Stimulated activated CD4-positive, alpha-beta T cell treated with anti-CD3 and anti-CD28 coated beads, TNF-alpha, amount 100 ng/mL, for 1 hour (primary cell): ENCODE measurements at places on chromosomes 11 and 22.

DNA sequence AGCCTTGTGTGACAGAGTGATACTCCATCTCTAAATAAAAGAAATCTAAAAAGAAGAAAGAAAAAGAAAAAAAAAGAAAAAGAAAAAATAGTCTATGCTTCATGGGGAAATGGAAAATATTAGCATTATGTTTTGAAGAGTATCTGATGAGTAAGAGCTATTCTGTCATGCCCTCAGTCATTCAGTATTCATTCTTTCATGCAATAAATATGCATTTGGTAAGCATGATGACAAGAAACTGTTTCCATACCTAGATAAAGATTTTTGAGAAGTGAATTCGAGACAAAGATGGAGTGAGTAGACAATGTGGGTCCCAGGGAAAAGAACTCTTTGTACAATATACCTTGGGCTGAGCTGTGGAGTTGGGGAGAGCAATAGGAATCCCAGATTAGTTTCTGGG, 6.2 kb upstream of the IFTAP start:
- DNase-seq = no peak

DNA sequence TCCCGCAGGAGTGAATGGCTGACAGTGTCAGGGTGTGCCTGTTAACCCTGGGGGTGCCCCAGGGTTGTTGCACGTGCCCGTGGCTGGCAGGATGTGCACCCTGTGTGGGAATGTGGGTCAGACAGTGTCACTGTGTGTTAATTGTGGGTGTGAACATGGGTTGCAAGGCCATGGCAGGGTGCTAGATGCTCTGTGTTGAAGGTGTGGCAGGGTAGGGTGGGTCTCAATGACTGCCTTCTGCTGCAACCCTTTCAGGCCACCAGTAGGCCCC, 8.3 kb downstream of the RIN1 start:
- DNase-seq = no peak

DNA sequence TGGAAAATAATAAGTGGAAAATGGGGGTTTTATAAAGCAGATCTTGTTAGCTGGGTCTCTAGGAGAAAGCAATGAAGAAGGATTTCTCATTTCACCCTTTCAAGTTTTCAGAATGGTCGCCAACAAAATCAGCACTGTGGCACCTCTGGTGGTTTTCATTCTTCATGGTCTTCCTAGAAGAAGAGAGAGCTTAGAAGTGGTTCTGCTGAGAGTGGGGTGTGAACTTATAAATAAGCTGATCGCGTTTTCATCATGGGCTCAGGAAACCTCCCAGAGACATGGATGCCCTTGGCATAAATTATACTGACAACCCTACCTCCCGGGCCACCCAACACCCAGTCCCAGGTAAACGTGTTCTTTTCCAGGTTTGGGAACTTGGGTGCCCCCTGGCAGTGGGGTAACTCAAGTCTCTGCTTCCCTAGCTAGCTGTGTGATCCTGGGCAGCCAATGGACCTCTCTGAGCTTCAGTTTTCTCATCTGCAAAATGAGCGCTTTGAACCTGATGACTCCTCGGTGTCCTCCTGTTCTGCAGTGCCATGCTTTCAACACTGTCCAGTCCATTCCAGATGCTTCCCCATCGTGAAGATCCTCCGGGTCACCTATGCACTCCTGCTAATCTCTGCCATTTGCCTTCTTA, 72.6 kb upstream of the GRAMD1B start:
- DNase-seq = no peak

- no peak for DNase-seq
Observed at GRCh38 chr22:26846645-26847044, 189.3 kb downstream of the MIAT start.

- DNase-seq = no peak
Observed at GRCh38 chr11:82832983-82833382, 67.2 kb downstream of the PRCP start.

DNA sequence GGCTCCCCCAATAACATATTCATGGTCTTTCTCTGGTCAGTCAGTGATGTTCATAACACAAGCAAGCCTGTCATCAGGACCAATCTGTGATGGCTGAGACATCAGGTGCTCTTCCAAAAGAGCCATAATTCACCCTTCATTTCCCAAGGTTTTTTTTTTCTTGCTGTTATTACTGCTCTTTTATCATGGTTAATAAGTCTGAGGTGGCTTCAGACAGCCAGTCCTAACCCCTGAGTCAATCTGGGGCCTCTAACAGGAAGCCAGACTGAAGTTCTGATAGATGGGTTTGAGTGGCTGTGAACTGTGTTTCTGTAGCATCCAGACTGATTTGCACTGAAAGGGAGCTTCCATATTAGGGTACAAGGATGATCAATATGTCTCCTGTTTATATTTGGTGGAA, 8.8 kb downstream of the EHF start:
- DNase-seq = no peak

- no peak for DNase-seq
Observed at GRCh38 chr11:128005562-128005961, 581.8 kb downstream of the ETS1 start.
